Osteoblast (primary cell): ENCODE measurements at places on chromosomes 2 and 18. TPM values are rescaled to one million over a fixed set of nuclear protein-coding genes. Genes with fewer than 3 reads are reported as not detected.

The TMEM37 gene
- 1.1 and 1.2 TPM in 2 replicates for total RNA-seq

The RBBP8 gene
- 40.2 and 48.9 TPM in 2 replicates for total RNA-seq

The ITGB6 gene
- total RNA-seq: under 0.01 TPM in 2 replicates

The CREG2 gene
- total RNA-seq: 0.29 and 0.36 TPM in 2 replicates

The MYO3B gene
- total RNA-seq: 0.29 and 0.36 TPM in 2 replicates

The ACKR3 gene
- total RNA-seq: 18.8 and 26.8 TPM in 2 replicates

The COBLL1 gene
- 10.9 and 17.4 TPM in 2 replicates for total RNA-seq

The C18orf63 gene
- not detected in 2 replicates for total RNA-seq

The SALL3 gene
- not detected in 2 replicates for total RNA-seq

- H3K36me3 ChIP-seq: peaks cover 11% of the 10 kb centered on the region
- H3K4me3 ChIP-seq: peak overlapping the region; percentile 53
These were observed 124.7 kb downstream of the CABLES1 start for GRCh38 chr18:23259701-23260681.

- H3K36me3 ChIP-seq: no peaks in the 10 kb centered on the region
- no peak overlapping the region for H3K27ac ChIP-seq
- no peak overlapping the region for H3K4me3 ChIP-seq
These were observed 18.3 kb upstream of the SLC35F6 start for GRCh38 chr2:26745609-26746327.

DNA sequence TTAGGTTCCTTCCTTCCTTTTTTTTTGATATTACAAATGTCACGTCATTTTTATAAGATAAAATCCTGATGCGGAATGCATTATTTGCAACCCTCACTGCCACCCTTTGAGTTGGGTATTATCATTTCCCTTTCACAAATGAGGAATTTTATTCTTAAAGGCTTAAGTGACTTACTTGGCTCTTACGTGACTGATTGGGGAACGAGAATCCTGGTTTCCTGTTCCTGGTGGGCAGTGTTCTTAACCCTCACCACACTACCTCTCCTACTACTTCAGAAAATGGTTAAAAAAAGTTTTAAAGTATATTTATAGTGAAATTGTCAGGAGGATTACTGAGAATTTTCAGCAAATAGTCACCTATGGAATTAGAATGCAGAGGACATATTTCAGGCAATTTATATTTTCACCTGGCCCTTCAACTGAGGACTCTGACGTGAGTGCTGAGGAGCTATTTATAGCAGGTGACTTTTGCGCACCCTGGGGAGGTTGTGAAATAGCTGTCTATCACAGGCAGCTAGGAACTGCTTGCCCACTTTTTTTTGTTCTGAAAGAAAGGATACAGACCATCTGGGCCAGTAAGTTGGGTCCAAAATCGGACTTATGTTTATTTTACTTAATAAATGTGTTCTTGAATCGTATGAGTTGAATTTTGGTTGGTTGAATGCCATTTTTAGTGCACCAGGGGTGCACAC is 18.7 kb upstream of the RASGRP3 start:
- H3K36me3 ChIP-seq: no peaks in the 10 kb centered on the region
- H3K4me1 ChIP-seq: no peaks in the 10 kb centered on the region
- H3K27ac ChIP-seq: no peak overlapping the region

GRCh38 chr2:38375696-38376345 is 1.3 kb downstream of the ATL2 start:
- peaks cover 19% of the 10 kb centered on the region for H3K4me1 ChIP-seq
- peaks cover 11% of the 10 kb centered on the region for H3K27me3 ChIP-seq
- peak overlapping the region; percentile 79 for H3K27ac ChIP-seq

DNA sequence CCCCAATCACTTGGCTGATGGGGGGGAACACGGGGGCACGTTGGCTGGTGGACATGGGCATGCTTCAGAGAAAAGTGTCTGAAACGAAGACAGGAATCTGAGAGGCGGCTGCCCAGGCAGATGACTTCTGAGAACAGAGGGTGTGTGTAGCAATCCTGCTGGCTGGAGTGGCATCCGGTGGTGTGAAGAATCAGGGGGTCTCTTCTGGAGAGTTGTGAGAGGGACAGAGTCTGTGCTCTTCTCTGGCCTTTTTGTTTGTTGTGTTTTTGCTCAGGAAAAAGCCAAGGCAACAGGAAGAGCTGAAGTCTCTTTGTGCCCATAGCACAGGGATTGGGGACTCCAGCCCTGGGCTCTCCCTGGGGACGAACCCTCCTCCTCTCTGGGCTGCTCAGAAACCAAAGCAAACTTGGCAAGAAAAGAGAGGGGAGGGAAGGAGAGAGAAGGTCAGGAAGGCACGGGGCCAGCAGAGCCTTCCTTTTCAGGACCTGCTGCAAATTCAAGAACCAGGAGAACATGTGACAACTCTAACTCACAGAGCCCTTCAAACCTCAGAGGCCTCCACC is 97.0 kb upstream of the SMAD2 start:
- DNase-seq: no peak
- peaks cover 18% of the 10 kb centered on the region for H3K4me1 ChIP-seq
- peaks cover under 1% of the 10 kb centered on the region for H3K27me3 ChIP-seq

- no peak overlapping the region for H3K27ac ChIP-seq
- no peaks in the 10 kb centered on the region for H3K4me1 ChIP-seq
- no peak for DNase-seq
- H3K36me3 ChIP-seq: no peaks in the 10 kb centered on the region
These were observed 166.6 kb downstream of the ACTR3 start for GRCh38 chr2:114056294-114057143.

DNA sequence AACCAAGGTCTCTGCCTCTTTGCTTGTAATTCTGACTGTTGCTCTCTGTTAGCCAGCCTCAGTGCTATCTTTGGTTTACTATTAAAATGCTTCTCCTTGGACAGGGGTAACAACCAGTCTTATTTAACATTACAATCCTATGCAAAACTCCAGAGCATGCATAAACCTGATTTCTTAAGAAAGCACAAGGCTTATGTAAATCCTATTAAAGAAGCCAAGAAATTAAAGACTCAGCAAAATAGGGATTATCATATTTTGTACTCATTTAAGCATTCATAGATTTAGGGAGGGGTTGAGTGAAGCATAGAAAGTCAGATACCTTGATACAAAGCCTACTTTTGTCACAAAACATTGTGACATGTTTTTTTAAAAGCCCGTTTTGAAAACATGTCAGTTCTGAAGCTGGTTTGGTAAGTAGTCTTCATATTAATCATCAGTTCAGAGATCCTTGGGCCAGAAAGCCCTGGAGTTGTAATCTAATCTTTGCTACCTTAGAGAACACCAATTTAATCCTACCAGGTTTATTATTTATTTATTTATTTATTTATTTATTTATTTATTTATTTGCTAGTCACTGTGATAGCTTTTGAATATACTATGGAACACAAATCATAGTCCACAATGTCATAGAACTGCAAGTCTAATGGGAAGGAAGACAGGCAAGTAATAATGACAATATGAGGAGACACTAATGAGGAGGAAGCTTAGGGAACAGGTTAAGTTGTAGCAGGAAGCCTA is 158.0 kb upstream of the HNMT start:
- no peak overlapping the region for H3K27ac ChIP-seq
- no peaks in the 10 kb centered on the region for H3K36me3 ChIP-seq
- H3K4me1 ChIP-seq: no peaks in the 10 kb centered on the region
- DNase-seq: no peak
- no peak overlapping the region for H3K4me3 ChIP-seq

GRCh38 chr2:40384714-40385113 is 67.2 kb downstream of the SLC8A1 start:
- no peaks in the 10 kb centered on the region for H3K27me3 ChIP-seq
- H3K4me3 ChIP-seq: no peak overlapping the region
- DNase-seq: peak; percentile 65
- H3K27ac ChIP-seq: no peak overlapping the region

GRCh38 chr2:99238599-99238998 is 16.9 kb downstream of the LYG2 start:
- no peaks in the 10 kb centered on the region for H3K27me3 ChIP-seq
- H3K27ac ChIP-seq: no peak overlapping the region
- no peaks in the 10 kb centered on the region for H3K4me1 ChIP-seq
- H3K4me3 ChIP-seq: no peak overlapping the region
- DNase-seq: no peak
- H3K36me3 ChIP-seq: no peaks in the 10 kb centered on the region

DNA sequence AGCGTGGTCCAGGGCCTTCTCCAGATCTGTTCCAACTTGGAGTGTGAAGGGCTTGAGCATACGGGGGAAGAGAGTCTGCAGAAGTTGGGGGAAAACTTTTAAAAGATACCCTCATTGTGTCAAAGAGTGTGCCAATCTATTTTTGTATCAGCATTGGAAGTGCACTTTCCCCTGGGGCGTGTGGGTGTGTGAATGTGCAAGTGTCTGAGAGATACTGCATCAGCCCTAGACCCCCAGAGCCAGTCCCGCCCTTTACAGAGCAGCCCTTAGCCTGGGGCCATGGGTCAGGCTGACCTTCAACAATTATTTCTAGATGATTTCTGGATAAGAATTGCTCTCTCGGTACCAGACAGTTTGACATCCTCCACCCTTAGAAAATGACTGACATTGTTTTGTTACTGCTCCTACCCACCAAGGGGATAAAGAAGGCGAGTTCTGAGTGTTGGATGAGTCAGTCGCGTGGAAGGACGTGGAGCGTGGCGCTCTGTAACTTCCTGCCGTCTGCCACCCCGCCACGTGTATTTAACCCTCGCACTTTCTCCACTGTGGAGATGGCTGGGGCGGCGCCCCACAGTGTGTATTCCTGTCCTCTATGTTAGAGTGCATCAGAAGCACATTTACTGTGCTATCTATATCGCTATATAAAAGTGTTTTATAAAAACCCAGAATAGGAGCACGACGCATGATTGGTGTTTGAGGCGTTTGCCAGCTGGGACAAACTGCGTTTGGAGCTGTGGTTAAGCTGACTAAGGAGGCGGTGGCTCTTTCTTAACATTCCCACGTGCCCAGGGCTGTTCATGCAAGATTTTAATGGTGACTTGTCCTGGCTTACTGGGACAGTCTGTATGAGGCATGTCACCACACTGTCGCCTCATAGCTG is 122.6 kb downstream of the CABLES1 start:
- peak overlapping the region; percentile 29 for H3K27ac ChIP-seq
- no peak overlapping the region for H3K4me3 ChIP-seq
- H3K27me3 ChIP-seq: no peaks in the 10 kb centered on the region
- peaks cover 34% of the 10 kb centered on the region for H3K4me1 ChIP-seq
- DNase-seq: peak; percentile 86

- no peak for DNase-seq
- H3K27me3 ChIP-seq: no peaks in the 10 kb centered on the region
- H3K4me3 ChIP-seq: no peak overlapping the region
- no peak overlapping the region for H3K27ac ChIP-seq
- no peaks in the 10 kb centered on the region for H3K36me3 ChIP-seq
These were observed 38.1 kb downstream of the PKDCC start for GRCh38 chr2:42085706-42086487.

GRCh38 chr18:65924904-65925303 is 174.1 kb downstream of the CDH7 start:
- H3K27me3 ChIP-seq: no peaks in the 10 kb centered on the region
- no peak for DNase-seq
- no peaks in the 10 kb centered on the region for H3K36me3 ChIP-seq

- no peak for DNase-seq
- H3K4me1 ChIP-seq: no peaks in the 10 kb centered on the region
- H3K36me3 ChIP-seq: no peaks in the 10 kb centered on the region
- H3K27ac ChIP-seq: no peak overlapping the region
- peaks cover 29% of the 10 kb centered on the region for H3K27me3 ChIP-seq
These were observed 236.0 kb downstream of the DYSF start for GRCh38 chr2:71689393-71689792.

- no peak overlapping the region for H3K27ac ChIP-seq
- no peak for DNase-seq
- H3K4me3 ChIP-seq: no peak overlapping the region
- no peaks in the 10 kb centered on the region for H3K27me3 ChIP-seq
- no peaks in the 10 kb centered on the region for H3K36me3 ChIP-seq
These were observed 41.0 kb downstream of the AGAP1 start for GRCh38 chr2:235534678-235535422.

- no peak overlapping the region for H3K4me3 ChIP-seq
- H3K4me1 ChIP-seq: no peaks in the 10 kb centered on the region
- no peaks in the 10 kb centered on the region for H3K36me3 ChIP-seq
- no peak overlapping the region for H3K27ac ChIP-seq
- no peak for DNase-seq
- H3K27me3 ChIP-seq: no peaks in the 10 kb centered on the region
These were observed 11.4 kb downstream of the CXCR4 start for GRCh38 chr2:136106505-136106904.

- no peak overlapping the region for H3K27ac ChIP-seq
- DNase-seq: no peak
- H3K36me3 ChIP-seq: no peaks in the 10 kb centered on the region
These were observed 1.6 kb upstream of the RTP5 start for GRCh38 chr2:241867776-241868420.

DNA sequence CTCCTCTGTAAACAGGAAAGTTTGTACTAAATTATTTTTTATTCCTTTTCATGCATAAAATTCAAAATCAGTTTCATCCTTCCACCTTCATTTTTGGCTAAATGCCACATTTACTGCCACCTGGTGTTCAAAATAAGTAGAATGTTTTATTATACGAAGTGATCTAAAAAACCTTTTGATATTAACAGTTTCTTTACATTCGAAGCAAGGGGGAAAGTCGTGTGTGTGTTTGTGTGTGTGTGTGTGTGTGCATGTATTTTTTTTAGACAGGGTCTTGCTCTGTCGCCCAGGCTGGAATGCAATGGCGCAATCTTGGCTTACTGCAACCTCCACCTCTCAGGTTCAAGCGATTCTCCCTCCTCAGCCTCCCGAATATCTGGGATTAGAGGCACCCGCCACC is 9.0 kb upstream of the SCN9A start:
- no peak overlapping the region for H3K4me3 ChIP-seq
- H3K27me3 ChIP-seq: peaks cover 4% of the 10 kb centered on the region
- H3K4me1 ChIP-seq: no peaks in the 10 kb centered on the region
- DNase-seq: no peak
- H3K36me3 ChIP-seq: no peaks in the 10 kb centered on the region

- H3K4me3 ChIP-seq: no peak overlapping the region
- no peak for DNase-seq
- H3K36me3 ChIP-seq: no peaks in the 10 kb centered on the region
- H3K27ac ChIP-seq: no peak overlapping the region
These were observed 40.7 kb downstream of the DNER start for GRCh38 chr2:229673676-229674075.

GRCh38 chr2:219530048-219530963 is 13.3 kb downstream of the CHPF start:
- H3K27ac ChIP-seq: no peak overlapping the region
- no peaks in the 10 kb centered on the region for H3K36me3 ChIP-seq
- H3K4me3 ChIP-seq: peak overlapping the region; percentile 56
- peaks cover 4% of the 10 kb centered on the region for H3K4me1 ChIP-seq

DNA sequence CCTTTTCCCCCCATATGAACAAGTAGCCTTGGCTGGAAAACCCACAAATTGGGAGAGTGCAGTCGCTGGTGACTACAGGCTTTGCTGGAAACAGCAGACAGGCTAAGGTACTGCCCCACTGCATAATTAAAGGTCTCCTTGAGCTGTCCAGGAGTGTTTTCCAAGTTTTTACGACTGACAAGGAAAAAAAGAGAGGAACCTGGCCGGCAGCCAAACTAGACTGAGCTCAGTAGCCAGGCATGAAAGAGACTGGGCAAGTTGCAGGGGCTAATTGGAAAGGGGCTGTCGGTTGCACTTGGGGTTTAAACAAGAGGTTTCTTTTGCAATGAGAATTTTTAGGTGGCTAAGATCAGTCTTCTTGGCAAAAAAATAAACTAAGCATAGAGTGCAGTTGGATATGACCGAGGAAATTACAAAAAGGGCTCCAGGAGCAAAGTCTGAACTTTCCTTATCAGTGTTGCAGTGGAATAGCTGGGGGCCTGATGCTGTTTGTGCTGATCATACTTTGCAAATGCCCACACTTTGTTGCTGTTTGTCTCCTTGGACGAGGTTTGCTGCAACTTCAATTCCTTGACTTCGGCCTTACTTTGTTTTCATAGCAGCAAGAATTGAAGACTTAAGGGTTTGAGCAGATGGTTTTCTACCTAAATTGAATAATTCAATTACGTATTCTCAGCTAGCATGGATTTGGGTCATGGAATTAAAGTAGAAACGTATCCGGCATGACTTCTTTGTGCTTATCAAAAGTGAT is 2.1 kb downstream of the GULP1 start:
- H3K27ac ChIP-seq: peak overlapping the region; percentile 59
- peak overlapping the region; percentile 87 for H3K4me3 ChIP-seq
- no peaks in the 10 kb centered on the region for H3K27me3 ChIP-seq
